ENCODE measurements at places on chromosomes 6 and 20. TPM values are rescaled to one million over a fixed set of nuclear protein-coding genes. Genes with fewer than 3 reads are reported as not detected.

DNA sequence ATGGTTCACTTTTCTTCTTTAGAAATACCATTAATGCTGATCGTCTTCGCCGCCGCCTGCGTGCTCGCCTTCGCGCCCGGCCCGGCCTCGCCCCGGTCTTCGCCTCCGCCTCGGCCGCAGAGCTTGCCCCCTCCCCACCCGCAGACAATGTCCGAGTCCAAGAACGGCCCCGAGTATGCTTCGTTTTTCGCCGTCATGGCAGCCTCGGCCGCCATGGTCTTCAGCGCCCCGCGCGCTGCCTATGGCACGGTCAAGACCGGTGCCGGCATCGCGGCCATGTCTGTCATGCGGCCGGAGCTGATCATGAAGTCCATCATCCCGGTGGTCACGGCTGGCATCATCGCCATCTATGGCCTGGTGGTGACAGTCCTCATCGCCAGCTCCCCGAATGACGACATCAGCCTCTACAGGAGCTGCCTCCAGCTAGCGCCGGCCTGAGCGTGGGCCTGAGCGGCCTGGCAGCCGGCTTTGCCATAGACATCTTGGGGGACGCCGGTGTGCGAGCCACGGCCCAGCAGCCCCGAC is 4.8 kb upstream of the PRPH2 start:
- H3K27ac ChIP-seq: peak overlapping the region; percentile 74
- H3K36me3 ChIP-seq: no peaks in the 10 kb centered on the region
- peaks cover 13% of the 10 kb centered on the region for H3K4me1 ChIP-seq
- DNase-seq: peak; percentile 43
- no peaks in the 10 kb centered on the region for H3K27me3 ChIP-seq

- no peaks in the 10 kb centered on the region for H3K27me3 ChIP-seq
- H3K4me1 ChIP-seq: no peaks in the 10 kb centered on the region
- H3K36me3 ChIP-seq: no peaks in the 10 kb centered on the region
- no peak overlapping the region for H3K27ac ChIP-seq
These were observed 113.4 kb upstream of the BEND3 start for GRCh38 chr6:107228754-107229153.

The FKBP1C gene
- not detected for total RNA-seq

GRCh38 chr6:103153016-103153415 is 1706.7 kb downstream of the HACE1 start:
- no peaks in the 10 kb centered on the region for H3K27me3 ChIP-seq
- H3K4me3 ChIP-seq: no peak overlapping the region
- H3K4me1 ChIP-seq: no peaks in the 10 kb centered on the region
- DNase-seq: no peak
- no peaks in the 10 kb centered on the region for H3K36me3 ChIP-seq
- H3K27ac ChIP-seq: no peak overlapping the region

- no peak overlapping the region for H3K4me3 ChIP-seq
- H3K27ac ChIP-seq: no peak overlapping the region
- no peaks in the 10 kb centered on the region for H3K36me3 ChIP-seq
- DNase-seq: no peak
These were observed 21.6 kb downstream of the NRSN1 start for GRCh38 chr6:24147511-24148153.

GRCh38 chr6:167744681-167745669 is 81.7 kb upstream of the AFDN start:
- H3K36me3 ChIP-seq: no peaks in the 10 kb centered on the region
- DNase-seq: no peak
- H3K4me1 ChIP-seq: no peaks in the 10 kb centered on the region
- no peak overlapping the region for H3K27ac ChIP-seq

The POM121L2 gene
- not detected for total RNA-seq

DNA sequence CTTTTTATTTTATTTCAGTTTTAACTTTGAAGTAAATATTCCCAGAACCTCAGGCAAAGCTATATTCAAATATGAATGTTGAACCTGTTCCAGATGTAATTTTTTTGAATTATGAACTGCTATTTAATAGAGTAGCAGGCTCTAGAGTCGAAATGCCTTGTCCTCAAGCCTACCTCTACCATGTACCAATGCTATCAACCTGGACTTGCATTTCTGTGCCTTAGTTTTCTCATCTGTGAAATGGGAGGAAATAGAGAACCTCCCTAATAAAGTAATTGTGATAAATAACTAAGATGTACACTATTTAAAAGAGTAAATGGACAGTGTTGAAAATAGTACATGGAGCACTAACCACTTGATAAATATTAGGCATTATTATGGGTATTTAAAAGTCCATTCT is 551.6 kb upstream of the JARID2 start:
- no peak for DNase-seq
- H3K27me3 ChIP-seq: no peaks in the 10 kb centered on the region
- H3K4me3 ChIP-seq: no peak overlapping the region
- no peaks in the 10 kb centered on the region for H3K36me3 ChIP-seq
- H3K4me1 ChIP-seq: no peaks in the 10 kb centered on the region
- no peak overlapping the region for H3K27ac ChIP-seq

- H3K27me3 ChIP-seq: no peaks in the 10 kb centered on the region
- no peak for DNase-seq
- no peak overlapping the region for H3K4me3 ChIP-seq
- H3K4me1 ChIP-seq: peaks cover 82% of the 10 kb centered on the region
These were observed 197.7 kb downstream of the ARID1B start for GRCh38 chr6:156974830-156975261.

All from gastrocnemius medialis (tissue), 4 donors.